ENCODE measurements at places on chromosomes 2 and 18.

GRCh38 chr2:193518041-193518817, 1323.5 kb upstream of the TMEFF2 start:
- DNase-seq = no peak

GRCh38 chr2:37738266-37738885, 66.9 kb upstream of the CDC42EP3 start:
- no peak for DNase-seq

DNA sequence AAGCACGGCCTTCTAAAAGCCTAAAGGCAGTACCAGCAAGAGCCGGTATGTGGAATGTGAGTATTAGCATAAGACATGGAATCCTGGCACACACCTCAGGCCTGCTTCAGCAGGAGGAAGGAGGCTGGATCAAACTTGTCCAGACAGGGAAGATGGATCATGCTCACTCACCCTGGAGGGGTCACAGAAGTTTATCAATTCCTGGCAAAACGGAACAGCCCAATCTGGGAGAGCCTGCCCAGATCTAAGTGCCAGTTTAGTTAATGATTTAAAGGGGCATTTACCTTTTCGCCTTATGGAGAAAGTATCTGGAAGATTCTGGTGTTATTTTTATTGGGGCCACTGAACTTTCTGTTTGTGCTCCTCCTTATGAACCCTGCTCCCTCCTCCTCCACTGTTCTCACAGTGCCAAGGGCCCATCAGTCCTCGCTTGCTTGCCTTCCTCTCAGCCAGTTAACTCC, 58.3 kb upstream of the NFE2L2 start:
- DNase-seq = no peak

DNA sequence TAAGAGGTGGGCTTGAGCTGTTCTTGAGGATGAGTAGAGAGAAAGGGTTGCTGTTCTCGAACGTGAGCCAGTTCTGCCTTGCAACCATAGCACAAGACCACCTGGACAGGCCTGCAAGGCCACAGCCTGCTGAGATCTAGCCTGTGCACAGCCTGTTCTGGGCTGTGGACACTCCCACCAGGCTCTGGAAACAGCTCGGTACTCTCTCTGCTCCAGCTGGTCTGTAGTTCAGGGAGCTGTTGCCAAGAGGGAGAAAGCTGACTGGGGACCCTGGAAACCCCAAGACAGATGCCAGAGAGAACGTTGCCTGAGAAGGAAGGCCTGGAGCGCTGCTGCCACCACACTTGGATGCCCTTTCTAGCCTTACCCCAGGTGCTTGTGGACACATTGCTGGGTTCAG, 69.8 kb downstream of the CTIF start:
- DNase-seq = no peak

- no peak for DNase-seq
Measured at GRCh38 chr2:164655750-164656149, 34.5 kb upstream of the GRB14 start.
